Aorta (tissue), 5 donors: ENCODE measurements at places on chromosomes 6 and 20. TPM values are rescaled to one million over a fixed set of nuclear protein-coding genes. Genes with fewer than 3 reads are reported as not detected.

DNA sequence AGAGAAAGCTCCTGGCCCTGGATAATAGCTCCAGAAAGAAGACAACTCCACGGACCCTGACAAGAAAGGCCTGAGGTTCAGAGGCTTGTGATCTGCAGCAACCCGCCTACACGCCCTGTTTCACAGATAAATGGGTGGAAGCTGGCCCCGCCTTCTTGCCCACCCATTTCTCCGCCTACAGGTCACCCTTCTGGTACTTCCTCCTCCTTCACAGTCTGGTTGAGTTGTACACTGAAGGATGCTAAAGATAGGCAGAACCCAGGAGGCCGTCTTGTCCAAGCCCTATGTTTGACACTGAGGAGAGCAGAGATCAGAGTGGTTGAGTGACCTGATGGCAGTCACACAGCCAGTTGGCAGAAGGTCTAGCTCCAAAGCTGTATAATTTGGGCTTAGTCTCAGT, 34.2 kb upstream of the MDGA1 start:
- no peaks in the 10 kb centered on the region for H3K27me3 ChIP-seq
- no peak overlapping the region for H3K4me3 ChIP-seq
- H3K27ac ChIP-seq: no peak overlapping the region
- peak; percentile 32 for DNase-seq
- no peaks in the 10 kb centered on the region for H3K36me3 ChIP-seq
- no peaks in the 10 kb centered on the region for H3K4me1 ChIP-seq

DNA sequence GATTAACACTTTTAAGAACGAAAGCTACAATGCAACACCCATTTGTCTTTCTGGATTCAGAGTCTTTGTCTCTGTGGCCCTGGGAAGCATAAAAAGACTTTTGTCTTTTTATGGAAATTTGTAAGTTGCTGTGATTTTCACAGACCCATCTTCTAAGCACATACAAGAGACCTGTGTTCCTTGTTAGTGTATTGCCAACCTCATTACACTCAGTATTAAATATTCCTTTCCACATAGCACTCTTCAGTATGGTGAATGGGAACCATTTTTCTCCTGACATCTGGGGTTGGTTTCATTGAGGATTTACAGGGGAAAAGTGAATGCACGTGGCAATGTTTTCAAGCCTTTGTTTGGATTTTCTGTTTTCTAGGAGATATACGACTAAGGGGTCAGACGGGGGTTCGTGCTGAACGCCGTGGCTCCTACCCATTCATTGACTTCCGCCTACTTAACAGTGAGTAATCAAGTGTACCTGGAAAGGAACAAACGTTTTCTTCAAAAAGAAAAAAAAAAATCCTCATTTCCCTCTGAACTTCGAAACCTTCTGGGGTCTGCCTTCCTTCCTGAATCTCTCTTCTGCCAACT, 141.7 kb downstream of the MTFR2 start:
- no peaks in the 10 kb centered on the region for H3K36me3 ChIP-seq
- H3K27ac ChIP-seq: no peak overlapping the region
- H3K27me3 ChIP-seq: no peaks in the 10 kb centered on the region
- DNase-seq: no peak
- no peaks in the 10 kb centered on the region for H3K4me1 ChIP-seq
- no peak overlapping the region for H3K4me3 ChIP-seq

GRCh38 chr6:122180132-122180531, 219.3 kb upstream of the HSF2 start:
- H3K4me1 ChIP-seq: no peaks in the 10 kb centered on the region
- H3K36me3 ChIP-seq: no peaks in the 10 kb centered on the region
- no peaks in the 10 kb centered on the region for H3K27me3 ChIP-seq
- no peak for DNase-seq

GRCh38 chr20:31632548-31633338, 5.0 kb upstream of the COX4I2 start:
- no peaks in the 10 kb centered on the region for H3K36me3 ChIP-seq
- DNase-seq: no peak
- no peak overlapping the region for H3K4me3 ChIP-seq
- H3K27me3 ChIP-seq: no peaks in the 10 kb centered on the region
- no peak overlapping the region for H3K27ac ChIP-seq

GRCh38 chr6:137638926-137639706, 144.9 kb upstream of the OLIG3 start:
- no peaks in the 10 kb centered on the region for H3K36me3 ChIP-seq
- DNase-seq: no peak
- no peak overlapping the region for H3K27ac ChIP-seq
- H3K4me3 ChIP-seq: no peak overlapping the region
- H3K4me1 ChIP-seq: no peaks in the 10 kb centered on the region

DNA sequence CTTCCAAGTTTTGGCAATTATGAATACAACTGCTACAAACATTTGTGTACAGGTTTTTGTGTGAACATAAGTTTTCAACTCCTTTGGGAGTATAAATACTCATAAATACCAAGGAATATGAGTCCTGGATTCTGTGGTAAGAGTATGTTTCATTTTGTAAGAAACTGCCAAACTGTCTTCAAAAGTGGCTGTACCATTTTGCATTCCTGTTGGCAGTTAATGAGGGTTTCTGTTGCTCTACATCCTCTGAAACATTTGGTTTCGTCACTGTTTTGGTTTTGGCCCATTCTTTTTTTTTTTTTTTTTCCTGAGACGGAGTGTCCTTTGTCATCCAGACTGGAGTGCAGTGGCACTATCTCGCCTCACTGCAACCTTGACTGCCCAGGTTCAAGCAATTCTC, 8.5 kb downstream of the AP5S1 start:
- no peaks in the 10 kb centered on the region for H3K4me1 ChIP-seq
- peaks cover 2% of the 10 kb centered on the region for H3K36me3 ChIP-seq
- no peaks in the 10 kb centered on the region for H3K27me3 ChIP-seq
- DNase-seq: no peak
- no peak overlapping the region for H3K4me3 ChIP-seq

- no peak overlapping the region for H3K4me3 ChIP-seq
- H3K36me3 ChIP-seq: peaks cover 9% of the 10 kb centered on the region
- no peak for DNase-seq
- H3K27me3 ChIP-seq: no peaks in the 10 kb centered on the region
- H3K4me1 ChIP-seq: peaks cover 3% of the 10 kb centered on the region
- no peak overlapping the region for H3K27ac ChIP-seq
Observed at GRCh38 chr20:48984575-48985219, 61.4 kb upstream of the CSE1L start.

GRCh38 chr6:110520209-110520965, 44.0 kb upstream of the SLC22A16 start:
- no peak overlapping the region for H3K27ac ChIP-seq
- no peak overlapping the region for H3K4me3 ChIP-seq

DNA sequence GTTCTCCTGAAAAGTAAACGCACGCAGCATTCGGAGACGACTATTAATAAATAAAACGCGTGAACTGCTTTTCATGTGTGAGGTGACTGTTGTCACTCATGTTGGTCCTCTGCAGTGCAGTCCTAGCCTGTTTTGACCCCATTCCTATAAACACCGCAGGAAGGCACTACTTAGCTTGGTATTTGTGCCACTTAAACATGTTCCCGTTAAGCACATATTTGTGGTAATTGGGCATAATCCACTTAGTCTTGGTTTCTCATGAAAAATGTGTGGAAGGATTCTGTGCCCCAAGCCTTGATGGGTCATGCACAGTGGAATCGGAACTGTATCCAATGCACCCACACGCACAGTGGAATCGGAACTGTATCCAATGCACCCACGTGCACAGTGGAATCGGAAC, 313.9 kb downstream of the THBS2 start:
- no peaks in the 10 kb centered on the region for H3K4me1 ChIP-seq
- no peaks in the 10 kb centered on the region for H3K27me3 ChIP-seq
- no peak for DNase-seq
- no peak overlapping the region for H3K4me3 ChIP-seq
- H3K27ac ChIP-seq: no peak overlapping the region

DNA sequence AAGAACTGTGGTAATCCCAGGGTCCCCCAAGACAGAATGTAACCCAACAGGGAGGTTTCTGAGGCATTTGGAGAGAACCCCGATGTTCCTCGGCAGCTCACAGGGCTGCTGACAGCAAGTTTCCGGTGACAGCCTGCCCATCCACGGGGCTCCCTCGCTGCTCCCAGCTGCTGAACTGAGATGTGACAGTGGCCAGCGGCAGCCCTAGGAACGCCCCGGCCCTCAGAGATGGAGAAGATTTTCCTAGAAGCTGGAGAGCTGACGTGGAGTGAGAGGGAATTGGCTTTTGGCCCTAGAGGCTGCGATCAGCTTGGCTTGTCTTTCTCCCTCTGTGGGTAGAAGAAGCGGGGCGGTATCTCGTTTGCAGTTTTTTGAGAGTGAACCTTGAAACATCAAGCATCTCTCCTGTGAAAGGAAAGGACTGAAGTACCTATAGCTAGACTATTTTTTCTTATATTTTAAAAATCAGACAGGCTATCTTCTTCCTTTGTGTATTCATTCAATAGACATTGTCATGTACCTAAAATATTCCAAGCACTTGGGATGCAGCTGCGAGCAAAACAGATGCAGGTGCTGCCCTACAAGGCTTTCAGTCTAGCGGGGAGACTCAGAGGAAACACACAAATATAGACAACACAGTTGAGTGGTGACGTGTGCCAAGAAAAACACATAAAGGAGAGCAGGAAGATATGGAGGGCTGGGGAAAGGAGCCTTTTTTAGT, 28.4 kb upstream of the NFATC2 start:
- H3K36me3 ChIP-seq: no peaks in the 10 kb centered on the region
- DNase-seq: peak; percentile 83
- H3K27me3 ChIP-seq: no peaks in the 10 kb centered on the region
- H3K4me3 ChIP-seq: no peak overlapping the region
- no peak overlapping the region for H3K27ac ChIP-seq

GRCh38 chr6:53342217-53342616, 6.5 kb downstream of the ELOVL5 start:
- H3K27me3 ChIP-seq: no peaks in the 10 kb centered on the region
- DNase-seq: no peak
- H3K4me3 ChIP-seq: no peak overlapping the region

CPNE5 gene
- 0.20 TPM for polyA plus RNA-seq

TTBK1 gene
- not detected for polyA plus RNA-seq

CALHM5 gene
- polyA plus RNA-seq: 4.0 TPM

THBD gene
- 8.5 TPM for polyA plus RNA-seq

STMND1 gene
- not detected for polyA plus RNA-seq

RSPH9 gene
- 0.54 TPM for polyA plus RNA-seq
